ENCODE measurements at places on chromosomes 1 and 21.

DNA sequence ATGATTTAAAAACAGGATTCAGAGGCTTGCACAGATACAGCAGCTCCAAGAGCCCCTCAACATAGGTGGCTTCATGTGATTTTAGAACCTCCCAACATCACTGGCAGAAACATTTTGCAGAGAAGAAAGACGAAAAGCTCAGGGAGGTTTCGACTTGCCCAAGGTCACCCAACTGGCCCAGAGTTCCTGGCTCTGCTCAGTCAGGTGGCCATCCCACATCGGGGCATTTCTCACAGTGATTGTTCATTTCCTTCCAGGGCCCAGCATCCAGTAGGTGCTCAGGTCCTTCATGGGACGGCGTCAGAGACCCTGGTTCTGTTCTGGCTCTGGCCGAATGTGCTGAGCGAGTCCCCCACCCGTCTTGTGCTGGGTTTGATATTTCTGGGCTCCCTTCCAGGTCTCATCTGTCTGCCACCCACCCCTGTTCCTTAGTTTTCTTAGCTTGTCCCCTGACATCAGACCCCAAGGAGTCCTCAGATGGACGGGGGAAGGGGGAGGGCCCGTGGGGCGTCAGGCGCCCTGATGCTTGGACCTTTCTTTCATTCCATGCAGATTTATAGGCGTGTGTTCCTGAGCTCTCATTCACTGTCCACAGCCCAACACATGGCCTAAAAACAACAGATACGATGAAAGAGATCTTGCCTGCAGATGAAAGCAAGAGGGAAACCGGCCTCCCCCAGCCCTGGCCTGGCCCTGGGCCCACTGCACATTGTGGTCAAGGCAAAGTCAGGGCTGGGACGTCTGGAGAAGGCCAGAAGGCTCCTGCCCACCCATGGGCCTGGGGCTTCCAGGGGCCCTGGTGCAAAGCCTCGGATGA, 123.1 kb upstream of the ZBTB40 start:
- no peak for DNase-seq

DNA sequence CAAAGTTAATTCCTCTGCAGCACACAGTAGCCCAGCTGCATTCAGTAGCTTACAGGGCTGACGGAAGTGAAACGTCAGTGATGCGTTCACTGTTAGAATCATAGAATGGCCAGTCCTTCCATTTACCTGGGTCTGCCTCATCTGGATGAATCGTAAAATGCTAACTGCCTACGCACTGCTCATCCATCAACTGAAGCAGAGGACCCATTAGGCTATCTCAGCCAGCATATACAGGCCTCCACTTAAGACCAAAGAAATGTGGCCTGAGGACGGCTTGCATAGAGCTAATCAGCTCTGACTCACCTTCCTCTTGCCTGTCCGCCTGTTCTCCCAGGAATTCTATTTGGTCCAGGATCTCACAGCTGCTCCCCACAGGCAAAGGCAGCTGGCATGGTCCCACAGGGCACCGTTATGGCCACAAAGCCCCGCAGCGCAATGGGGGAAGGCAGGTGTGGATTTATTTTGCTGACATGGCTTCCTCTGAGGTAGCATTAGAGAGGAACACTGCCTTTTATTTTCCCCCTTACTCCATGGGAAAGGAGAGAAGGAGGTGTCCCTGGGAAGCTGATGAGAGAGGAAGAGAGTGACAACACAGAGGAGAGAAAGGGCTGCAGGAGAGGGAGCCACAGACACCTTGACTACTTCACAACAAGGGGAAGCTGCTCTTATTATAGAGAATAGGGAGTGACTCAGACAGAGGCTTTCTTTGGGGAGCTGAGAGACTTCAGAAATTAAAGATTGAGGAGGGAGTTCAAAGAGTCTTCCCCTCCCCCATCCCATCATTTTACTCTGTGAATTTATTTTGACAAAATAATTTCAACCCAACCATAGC, 177.6 kb downstream of the HHIPL2 start:
- no peak for DNase-seq

DNA sequence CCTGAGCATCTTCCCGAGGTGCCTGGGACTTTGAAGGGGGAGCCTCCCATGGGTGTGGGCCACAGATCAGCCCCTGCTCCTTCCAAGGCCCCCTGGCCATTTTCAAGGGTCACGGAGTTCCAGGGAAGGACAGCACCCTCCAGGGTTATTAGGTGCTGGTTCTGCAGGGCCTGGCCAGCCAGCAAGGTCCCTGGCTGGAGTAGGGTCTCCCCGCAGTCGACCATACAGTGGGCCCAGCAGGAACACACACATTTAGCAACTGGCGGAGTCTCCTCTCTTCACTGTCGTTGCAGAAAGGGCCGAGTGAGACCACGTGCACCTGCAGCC, 17.7 kb upstream of the SUMO3 start:
- DNase-seq = no peak

DNA sequence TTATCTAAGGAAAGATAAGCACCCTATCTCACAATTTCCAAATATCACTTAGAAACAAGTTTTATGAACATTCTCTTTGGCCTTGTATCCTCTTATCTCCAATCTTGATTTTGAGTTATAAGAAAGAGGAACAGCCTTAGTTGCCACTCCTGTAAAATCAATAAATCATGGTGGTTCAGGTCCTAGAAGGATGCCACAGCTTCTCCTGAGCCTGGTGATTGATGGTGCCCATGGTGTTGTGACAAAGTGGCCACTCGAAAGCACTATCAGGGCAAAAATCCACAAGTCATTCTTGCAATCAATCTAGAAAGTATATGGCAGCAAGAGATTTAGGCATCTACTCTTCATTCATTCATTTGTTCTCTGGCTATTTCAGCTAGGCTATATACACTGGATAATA, 27.8 kb downstream of the GBP6 start:
- no peak for DNase-seq

GRCh38 chr1:46171871-46172270, 3.0 kb upstream of the TSPAN1 start:
- no peak for DNase-seq

DNA sequence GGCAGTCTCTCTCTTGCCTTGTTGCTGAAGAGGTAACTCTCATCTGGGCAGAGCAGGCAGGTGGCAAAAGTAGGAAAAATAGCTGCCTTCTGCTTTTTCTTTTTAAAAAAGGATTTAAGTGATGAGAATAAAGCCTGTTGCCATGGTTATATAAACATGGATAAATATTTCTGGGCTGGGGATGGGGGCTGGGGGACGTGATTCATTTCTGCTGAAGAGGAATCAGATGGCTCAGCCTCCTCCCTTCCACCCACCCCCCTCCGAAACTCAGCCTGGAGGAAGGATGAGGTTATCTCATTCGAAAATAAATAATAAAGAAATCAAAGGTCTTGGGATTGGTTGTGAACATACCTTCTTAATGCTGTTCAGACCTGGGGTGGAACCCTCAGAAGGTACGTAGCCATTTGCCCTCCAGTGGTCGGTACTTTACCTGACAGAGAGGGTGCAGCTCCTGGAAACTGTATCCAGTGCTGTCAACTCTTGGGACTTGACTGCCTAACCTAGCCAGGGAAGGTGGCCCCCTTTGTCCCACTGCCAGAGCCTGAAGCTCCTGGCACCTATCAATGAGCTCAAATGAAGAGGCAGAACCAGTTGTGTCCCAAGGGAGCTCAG, 3.8 kb upstream of the INKA2 start:
- no peak for DNase-seq

DNA sequence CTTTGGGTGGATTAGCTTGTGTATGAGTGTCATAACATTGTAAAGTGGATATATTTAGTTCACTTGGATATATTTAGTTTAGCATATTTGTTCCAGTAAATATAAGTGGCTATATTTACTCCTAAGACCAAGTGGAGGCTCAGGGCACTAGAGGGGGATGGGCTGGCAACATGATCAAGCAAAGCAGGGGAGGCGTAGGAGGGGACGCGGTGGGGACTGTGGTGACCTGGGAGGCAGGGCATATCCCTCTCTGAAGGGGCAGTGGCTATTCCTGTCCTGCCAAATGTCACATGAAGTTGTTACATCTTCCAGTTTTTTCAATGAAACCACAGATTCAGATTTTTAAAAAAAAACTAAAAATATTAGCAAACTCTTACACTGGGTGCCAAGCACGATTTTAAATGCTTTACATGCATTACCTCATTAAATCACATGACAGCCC, 51.9 kb upstream of the EDN2 start:
- no peak for DNase-seq

- no peak for DNase-seq
These were observed 54.4 kb downstream of the KCNAB2 start for GRCh38 chr1:6099787-6100765.

DNA sequence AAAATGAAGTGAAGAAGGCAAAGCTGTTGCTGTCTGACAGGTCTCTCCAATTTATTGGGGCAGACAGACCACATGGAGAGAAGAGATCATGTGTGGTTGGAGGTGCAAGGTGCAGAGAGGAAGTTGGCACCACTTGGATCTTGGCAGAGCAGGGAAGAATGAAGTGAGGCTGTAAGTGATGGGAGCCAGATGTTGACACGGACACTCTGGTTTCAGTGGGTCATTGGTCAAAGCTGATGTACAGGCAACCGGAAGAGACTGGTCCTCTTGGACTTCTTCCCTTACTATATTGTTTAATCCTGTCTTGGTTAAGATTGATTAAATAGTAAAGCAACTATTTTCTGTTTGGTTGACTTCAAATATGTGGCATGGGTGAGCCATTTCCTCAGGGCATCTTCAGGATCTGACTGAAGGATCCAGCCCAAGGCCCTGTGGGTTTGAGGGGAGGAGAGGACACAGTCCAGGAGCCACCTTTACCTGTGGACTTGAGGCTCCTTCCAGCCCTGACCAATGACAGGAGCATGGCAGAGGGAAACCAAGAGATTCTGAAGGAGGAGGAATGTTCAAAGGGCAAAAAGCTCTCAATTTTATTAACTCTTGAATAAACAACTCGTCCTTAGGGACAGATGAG, 49.4 kb downstream of the NENF start:
- no peak for DNase-seq

- no peak for DNase-seq
These were observed 1.1 kb downstream of the AGTRAP start for GRCh38 chr1:11736746-11737639.

- DNase-seq = no peak
These were observed 1.0 kb downstream of the ANGEL2 start for GRCh38 chr1:213014642-213015041.

DNA sequence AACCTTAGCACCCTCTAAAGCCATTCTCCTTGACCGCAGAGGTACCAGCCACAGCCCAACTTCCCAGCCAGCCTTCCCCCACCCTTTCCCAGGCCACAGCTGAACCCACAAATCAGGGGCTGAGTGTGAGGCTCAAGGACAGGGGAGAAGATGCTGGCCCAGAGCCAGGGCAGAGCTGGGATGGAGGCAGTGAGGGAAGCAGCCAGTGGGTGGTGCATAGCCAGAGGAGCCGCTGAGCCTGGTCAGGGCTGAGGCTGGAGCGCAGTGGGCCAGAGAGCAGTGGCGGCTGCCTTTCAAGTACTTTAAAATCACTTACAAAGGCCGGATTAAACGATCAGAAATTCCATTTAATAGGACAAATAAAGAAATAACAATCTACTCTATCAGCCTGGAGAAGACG, 36.3 kb downstream of the DMAP1 start:
- no peak for DNase-seq

GRCh38 chr1:53370369-53370961, 42.6 kb upstream of the LRP8 start:
- DNase-seq = no peak

DNA sequence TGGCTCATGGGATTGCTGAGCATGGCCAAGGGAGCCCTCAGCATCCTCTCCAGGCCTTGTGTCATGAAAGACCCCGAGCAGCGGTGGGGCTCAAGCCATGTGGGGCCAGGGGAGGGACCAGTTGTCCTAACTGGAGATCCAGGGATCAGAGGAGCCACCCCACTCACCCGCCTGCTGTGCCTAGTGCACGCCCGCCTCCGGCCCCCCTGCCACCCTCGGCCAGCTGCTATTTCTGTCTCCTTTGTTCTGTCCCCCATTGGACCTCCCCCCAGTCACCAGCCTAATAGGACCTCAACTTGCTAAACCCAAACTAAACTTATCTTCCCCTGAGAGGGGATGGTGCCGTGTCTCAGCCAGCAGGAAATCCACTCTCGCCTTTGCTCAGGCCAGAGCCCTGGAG, 44.4 kb downstream of the TP73 start:
- DNase-seq = no peak

GRCh38 chr1:41664861-41665640, 180.6 kb upstream of the EDN2 start:
- DNase-seq = no peak

DNA sequence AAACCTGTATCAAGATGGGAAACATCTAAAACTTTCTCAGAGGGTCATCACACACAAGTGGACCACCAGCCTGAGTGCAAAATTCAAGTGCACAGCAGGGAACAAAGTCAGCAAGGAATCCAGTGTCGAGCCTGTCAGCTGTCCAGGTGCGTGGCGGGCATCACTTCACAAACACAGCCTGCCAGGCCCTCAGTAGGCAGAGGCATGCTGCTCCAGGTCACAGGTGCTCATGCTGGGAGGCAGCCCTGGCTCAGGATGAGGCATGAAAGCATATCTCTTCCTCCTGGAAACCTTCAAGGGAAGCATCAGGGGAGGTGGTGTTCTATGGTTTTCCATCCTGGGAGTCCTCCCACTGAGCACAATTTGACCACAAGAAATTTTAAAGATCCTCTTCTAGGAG, 6.3 kb downstream of the CD2 start:
- DNase-seq = no peak

DNA sequence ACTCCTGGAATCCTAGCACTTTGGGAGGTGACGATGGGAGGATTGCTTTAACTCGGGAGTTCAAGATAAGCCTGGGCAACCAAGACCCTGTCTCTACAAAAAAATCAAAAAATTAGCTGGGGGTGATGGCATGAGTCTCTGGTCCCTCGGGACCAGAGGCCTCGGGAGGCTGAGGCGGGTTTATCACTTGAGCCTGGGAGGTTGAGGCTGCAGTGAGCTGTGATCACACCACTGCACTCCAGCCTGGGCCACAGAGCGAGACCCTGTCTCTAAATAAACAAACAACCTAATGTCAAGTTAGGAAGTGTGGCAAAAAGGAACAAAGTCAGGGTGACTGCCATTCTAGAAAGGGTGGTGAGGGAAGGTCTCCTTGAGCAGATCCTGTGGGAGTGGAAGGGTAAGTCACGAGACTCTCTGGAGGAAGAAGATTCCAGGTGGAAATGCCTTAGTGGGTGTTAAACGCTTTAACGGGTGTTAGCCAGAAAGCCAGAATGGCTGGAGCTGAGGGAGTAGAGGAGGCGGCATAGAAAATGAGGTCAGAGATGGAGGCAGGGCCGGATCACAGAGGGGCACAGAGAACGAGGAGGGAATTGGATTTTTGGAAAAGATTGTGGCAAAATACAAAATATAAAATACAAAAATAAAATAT, 62.2 kb upstream of the ATP5PO start:
- DNase-seq = no peak

DNA sequence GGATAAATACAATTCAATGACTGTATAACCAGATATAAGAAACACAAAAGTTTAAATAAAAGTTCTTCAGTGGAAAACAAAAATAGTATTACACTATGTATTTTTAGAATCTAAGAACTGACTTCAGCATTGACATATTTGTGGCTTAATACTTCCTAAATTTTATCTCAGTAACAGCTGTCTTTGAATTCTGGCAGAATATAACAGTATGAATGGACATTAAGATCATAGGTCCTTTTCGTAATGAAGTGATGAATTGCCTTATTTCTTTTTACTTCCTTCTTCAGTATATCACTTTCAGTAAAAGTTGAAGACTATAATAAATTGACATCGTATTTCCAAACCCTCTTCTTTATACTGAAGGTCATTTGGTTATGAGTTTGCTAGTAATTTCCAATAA, 1030.0 kb downstream of the MRPL39 start:
- no peak for DNase-seq

GRCh38 chr1:153881751-153882150, 41.0 kb downstream of the GATAD2B start:
- no peak for DNase-seq

Data from stimulated activated CD8-positive, alpha-beta memory T cell treated with anti-CD3 and anti-CD28 coated beads, Interleukin-15, amount 100 ng/mL, for 4 hours (primary cell).